ENCODE measurements at places on chromosomes 12 and 14. TPM values are rescaled to one million over a fixed set of nuclear protein-coding genes. Genes with fewer than 3 reads are reported as not detected.

The ARHGEF40 gene
- total RNA-seq = 28.5 TPM

The CDCA3 gene
- total RNA-seq = 2.9 TPM

The ENO2 gene
- 41.9 TPM for total RNA-seq

- no peak for DNase-seq
- H3K27ac ChIP-seq = no peak overlapping the region
- H3K4me3 ChIP-seq = no peak overlapping the region
- no peaks in the 10 kb centered on the region for H3K27me3 ChIP-seq
- H3K4me1 ChIP-seq = no peaks in the 10 kb centered on the region
Measured at GRCh38 chr12:112916270-112916669, 9.5 kb downstream of the OAS1 start.

The JPH4 gene
- total RNA-seq = 5.1 TPM

- DNase-seq = no peak
- no peaks in the 10 kb centered on the region for H3K36me3 ChIP-seq
- H3K4me3 ChIP-seq = no peak overlapping the region
- no peaks in the 10 kb centered on the region for H3K27me3 ChIP-seq
Measured at GRCh38 chr14:69354383-69355153, 43.5 kb downstream of the ERH start.

DNA sequence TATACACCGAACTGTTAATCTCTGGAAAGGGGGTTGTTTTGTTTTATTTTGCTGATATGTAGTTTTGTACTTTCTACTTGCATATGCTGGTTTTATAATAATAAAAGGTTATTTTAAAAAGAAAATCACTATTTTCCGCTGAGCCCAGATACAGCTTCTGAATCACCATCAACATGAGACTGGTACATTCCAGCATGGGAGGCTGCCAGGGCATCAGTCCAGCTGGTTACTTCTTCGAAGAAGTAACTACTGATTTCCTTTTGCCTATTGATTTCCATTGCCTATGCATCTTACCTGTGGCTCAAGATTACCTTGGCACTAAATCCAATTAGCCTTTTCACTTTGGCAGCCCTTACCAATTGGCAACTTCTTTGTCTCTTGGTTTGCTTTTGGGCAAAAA is 11.7 kb upstream of the OSBPL8 start:
- H3K27me3 ChIP-seq = no peaks in the 10 kb centered on the region
- H3K36me3 ChIP-seq = no peaks in the 10 kb centered on the region
- H3K27ac ChIP-seq = no peak overlapping the region

DNA sequence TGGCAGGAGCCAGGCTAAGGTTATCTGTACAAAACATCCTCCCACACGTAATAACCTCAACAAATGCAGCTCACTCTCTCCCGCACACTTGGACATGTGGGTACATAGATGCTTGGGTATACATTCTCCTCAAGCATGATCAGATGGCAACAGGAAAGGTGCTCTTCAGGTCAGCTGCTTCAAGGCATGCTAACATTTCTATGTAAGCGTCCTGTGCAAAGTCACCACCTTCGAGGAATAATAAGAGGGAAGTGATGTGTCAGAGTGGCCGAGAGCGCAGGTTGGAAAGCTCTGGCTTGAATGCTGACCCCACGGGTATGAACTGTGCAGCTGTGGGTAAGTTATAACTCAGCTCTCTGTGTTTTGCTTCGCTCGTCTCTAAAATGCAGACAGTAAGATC is 24.2 kb upstream of the SLC6A12 start:
- no peaks in the 10 kb centered on the region for H3K36me3 ChIP-seq
- peaks cover 2% of the 10 kb centered on the region for H3K4me1 ChIP-seq
- H3K27me3 ChIP-seq = peaks cover 2% of the 10 kb centered on the region
- DNase-seq = no peak
- no peak overlapping the region for H3K4me3 ChIP-seq

The RIC8B gene
- 16.7 TPM for total RNA-seq

The WASHC4 gene
- 68.9 TPM for total RNA-seq

DNA sequence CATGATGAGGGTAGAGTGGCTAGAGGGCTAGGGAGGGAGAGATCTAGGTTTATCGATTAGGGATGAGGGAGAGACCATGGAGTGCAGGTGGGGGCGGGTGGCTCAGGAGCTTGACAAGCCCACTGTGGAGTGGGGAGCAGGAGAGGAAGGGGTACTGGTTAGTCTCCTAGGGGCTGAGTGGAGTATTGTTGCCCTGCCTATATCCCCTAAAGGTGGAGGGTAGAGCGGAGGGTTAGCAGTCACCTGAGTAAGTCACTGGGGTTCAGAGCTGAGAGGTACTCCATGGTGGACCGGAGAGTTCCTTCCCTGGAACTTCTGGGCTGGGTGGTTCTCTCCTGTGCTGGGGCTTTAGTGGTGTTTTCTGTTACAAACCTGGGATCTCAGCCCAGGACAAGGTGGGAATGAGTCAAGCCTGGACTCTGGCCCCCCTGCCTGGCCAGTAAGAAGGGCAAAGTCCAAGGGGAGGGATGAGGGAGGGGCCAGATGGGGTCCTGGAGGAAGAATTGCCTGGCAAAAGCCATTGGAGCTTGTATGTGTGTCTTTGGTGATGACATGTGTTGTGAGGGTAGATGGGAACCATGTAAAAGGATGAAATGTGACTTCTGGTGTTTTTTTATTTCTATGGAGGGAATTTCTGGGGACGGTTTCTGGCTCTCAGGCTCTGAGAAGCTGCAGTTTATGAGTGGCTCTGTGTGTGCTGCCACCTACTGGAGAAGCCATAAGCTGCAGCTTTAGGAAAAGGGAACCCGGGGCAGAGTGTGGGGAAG is at the start of gene CIDEB:
Gene CIDEB (minus strand): TSS at position 403 of the 767 bp plus-strand sequence. CDS start 119 bp downstream, at position 284.
- peaks cover 43% of the 10 kb centered on the region for H3K4me1 ChIP-seq
- H3K36me3 ChIP-seq = peaks cover 49% of the 10 kb centered on the region
- no peaks in the 10 kb centered on the region for H3K27me3 ChIP-seq
- H3K27ac ChIP-seq = no peak within 1 kb of the TSS
- DNase-seq = peak; percentile 65

DNA sequence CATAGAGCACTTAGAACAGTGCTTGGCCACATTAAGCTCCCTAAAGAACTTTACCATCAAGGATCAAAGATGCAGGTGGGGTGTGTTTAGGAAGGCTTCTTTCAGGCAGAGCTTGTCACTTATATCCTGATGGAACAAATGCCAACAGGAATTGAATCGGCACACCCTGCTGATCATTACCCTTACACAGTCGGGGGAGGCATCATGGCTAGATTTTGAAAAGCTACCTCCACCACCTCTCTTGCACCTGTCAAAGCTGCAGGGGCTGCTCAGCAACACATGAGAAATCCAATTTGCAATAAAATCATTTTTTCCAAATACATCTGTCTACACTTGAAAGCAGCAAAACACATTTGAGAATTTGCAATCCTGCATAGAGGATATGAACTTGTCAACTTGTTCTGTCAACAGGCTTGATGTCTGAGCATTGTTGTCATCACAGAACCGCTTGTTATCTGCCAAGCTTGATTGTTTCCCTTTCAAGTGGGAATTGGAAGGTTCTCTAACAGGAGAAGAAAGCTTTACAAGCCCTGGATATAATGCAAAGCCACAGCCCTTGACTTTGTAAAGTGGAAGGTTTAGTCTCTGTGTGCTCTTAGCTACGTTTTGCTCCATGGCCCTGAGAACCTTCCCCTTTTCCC is 24.6 kb upstream of the TRIM9 start:
- H3K4me3 ChIP-seq = no peak overlapping the region
- H3K27me3 ChIP-seq = no peaks in the 10 kb centered on the region
- no peaks in the 10 kb centered on the region for H3K4me1 ChIP-seq
- no peak for DNase-seq
- H3K27ac ChIP-seq = no peak overlapping the region

- H3K4me1 ChIP-seq = no peaks in the 10 kb centered on the region
- H3K27ac ChIP-seq = no peak overlapping the region
- no peaks in the 10 kb centered on the region for H3K36me3 ChIP-seq
- H3K27me3 ChIP-seq = no peaks in the 10 kb centered on the region
- DNase-seq = no peak
Measured at GRCh38 chr14:72715850-72716228, 178.1 kb downstream of the DPF3 start.

GRCh38 chr14:77936138-77936639 is 136.3 kb downstream of the ADCK1 start:
- H3K4me3 ChIP-seq = no peak overlapping the region
- H3K27ac ChIP-seq = no peak overlapping the region
- no peak for DNase-seq

GRCh38 chr12:124264089-124264795 is 30.7 kb upstream of the RFLNA start:
- no peaks in the 10 kb centered on the region for H3K4me1 ChIP-seq
- H3K36me3 ChIP-seq = no peaks in the 10 kb centered on the region
- no peak overlapping the region for H3K27ac ChIP-seq
- no peak for DNase-seq
